ENCODE measurements at places on chromosomes 6 and 20.

DNA sequence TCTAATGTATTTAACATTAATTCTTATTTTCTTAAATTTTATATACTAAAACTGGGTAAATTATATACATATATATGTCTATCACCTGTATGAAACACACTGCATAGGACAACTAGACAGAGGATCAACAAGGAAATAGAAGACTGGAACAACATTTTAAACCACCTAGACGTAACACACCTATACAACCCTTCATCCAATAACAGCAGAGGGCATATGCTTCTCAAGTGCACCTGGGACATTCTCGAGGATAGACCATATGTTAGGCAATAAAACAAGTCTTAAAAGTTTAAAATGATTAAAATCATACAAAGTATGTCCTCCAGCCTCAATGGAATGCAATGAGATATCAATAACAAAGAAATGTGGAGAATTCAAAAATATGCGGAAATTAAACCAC lies 45.2 kb downstream of the RPP40 start:
- DNase-seq: no peak

DNA sequence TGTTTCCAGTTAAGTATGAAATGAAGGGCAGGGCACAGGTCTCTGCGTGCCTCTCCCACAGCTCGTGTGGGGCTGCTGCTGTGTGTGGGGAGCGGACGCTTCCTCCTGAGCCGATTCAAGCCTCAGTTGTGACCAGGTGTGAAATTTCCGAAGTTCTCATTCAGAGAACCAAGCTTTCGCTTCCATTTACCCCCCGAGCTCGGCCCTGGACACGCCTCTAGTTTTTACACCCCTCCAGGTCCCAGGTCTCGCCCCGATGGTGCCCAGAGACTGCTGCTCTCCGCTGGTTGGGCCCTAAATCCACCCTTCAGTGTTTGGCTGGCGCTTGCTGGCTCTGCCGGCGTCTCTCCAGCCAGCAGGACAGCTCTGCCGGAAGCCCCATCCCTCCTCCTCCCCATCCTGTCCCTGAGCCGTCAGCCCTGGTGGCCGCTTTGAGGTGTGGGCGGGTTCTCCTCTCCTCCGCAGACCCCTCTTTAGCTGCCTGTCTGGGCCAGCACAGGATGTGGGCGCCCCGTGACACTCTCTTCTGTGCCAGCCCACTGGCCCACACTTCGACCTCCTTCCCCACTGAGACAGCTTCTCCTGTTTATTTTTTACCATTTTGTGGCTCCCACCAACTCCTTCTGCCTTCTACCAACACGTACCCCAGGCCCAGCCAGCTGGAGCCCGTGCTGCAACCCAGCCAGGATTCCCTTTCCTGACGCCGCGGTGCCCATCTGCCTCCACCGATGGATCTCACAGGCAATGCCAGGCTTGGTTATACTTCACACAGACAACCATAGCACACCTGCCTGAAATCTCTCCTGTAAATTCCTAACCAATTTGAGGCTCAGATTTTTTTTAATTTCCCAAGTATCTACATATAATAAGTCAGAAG lies 142.8 kb downstream of the DLL1 start:
- no peak for DNase-seq

- DNase-seq: no peak
Observed at GRCh38 chr6:157280947-157281346, 42.4 kb downstream of the TMEM242 start.

- no peak for DNase-seq
Observed at GRCh38 chr6:82882363-82883023, 183.1 kb downstream of the UBE3D start.

DNA sequence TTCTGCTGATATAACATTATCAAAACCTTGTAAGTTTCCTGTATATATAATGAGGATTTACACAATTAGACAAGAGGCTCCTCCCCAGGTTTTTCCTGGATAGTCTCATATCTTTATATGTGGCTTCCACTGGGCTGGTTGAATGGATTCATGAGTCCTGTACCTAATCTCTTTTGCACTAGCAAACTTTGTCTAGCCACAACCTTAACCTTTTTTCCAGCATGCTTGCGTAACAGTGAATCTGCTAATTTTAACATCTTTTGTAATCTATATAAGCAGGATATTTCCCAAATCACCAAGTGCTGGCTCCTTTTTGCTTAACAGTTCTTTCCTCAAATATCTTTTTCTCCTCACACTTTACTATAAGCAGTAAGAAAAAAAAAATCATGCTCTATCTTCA lies 153.6 kb downstream of the COL21A1 start:
- no peak for DNase-seq

Measured in H54 (cell line).